Posterior vena cava (tissue), 2 donors: ENCODE measurements at places on chromosomes 3 and 15. TPM values are rescaled to one million over a fixed set of nuclear protein-coding genes. Genes with fewer than 3 reads are reported as not detected.

Gene CHST13
- total RNA-seq, result 0.88 TPM

Gene TMEM212
- total RNA-seq, result not detected

Gene MCF2L2
- total RNA-seq, result 1.3 TPM

Gene GUCA1C
- total RNA-seq, result not detected
